ENCODE measurements at places on chromosomes 16 and 17.

DNA sequence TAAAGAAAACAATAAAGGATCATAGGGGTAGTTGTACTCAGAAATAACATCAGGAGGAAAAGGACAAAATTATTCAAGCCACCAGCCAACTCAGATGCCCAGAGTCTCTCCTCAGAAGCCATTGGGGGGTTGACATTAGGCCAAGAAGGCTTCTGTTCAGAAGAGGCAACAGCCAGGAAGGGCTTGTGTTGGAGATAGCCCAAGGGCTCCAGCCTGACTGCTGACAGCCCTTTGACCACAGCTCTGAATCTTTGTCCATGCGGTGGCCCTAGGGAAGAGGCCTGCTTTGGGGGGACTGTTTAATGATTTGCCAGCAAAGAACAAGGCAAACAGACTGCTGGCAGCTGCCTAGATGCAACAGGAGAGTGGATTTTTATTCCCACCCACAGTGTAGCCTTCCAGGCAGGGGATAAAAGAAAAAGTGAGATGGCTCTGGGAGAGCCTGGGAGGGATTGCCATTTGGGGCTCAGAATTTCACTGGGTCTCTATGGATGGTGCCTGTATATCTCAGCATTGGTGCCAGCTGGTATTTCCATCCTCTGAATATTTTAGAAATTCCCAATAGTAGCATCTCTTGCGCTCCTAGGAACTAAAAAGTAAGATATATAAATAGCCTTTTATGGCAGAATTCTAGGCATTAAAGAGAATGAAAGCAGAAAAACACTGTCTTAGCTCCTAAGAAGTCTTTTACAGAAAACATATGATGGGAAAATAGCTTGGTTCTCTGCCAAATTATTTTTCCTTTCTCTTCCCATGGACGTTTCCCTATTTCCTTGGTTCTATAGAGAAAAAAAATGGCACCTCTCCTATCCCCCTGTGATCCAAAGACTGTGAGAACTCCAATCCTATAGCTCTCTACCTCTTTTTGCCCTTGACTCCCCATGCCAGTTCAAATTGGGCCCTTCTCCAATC, 29.4 kb upstream of the SUPT4H1 start:
- no peak for DNase-seq

GRCh38 chr16:15643946-15644250, 944 bp upstream of the MARF1 start:
- no peak for DNase-seq

- peak; percentile 35 for DNase-seq
These were observed 4.5 kb downstream of the TMEM100 start for GRCh38 chr17:55717898-55718735.

DNA sequence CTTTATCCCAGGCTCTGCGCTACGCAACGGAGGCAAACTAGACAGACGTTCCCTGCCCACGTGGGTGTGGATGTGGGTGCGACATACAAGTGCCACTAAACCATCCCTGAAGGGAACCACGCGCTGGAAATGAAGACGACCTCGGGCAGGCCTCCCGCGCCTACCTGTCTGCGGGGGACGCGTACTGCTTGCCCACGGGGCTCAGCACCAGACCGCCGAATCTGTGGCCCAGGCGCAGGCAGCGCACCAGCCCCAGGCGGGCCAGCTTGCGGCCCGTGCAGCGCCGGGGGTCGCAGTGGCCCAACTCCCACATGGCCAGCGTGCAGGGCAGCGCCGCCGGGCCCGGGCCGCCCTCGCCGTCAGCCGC, 480 bp downstream of the TSR3 start:
- DNase-seq = no peak

- DNase-seq = no peak
These were observed 20.9 kb downstream of the HSD17B2 start for GRCh38 chr16:82055728-82056549.

- peak; percentile 30 for DNase-seq
These were observed 13.5 kb upstream of the DHRS13 start for GRCh38 chr17:28916302-28916934.

- no peak for DNase-seq
These were observed 18.4 kb upstream of the TBKBP1 start for GRCh38 chr17:47675380-47676198.

DNA sequence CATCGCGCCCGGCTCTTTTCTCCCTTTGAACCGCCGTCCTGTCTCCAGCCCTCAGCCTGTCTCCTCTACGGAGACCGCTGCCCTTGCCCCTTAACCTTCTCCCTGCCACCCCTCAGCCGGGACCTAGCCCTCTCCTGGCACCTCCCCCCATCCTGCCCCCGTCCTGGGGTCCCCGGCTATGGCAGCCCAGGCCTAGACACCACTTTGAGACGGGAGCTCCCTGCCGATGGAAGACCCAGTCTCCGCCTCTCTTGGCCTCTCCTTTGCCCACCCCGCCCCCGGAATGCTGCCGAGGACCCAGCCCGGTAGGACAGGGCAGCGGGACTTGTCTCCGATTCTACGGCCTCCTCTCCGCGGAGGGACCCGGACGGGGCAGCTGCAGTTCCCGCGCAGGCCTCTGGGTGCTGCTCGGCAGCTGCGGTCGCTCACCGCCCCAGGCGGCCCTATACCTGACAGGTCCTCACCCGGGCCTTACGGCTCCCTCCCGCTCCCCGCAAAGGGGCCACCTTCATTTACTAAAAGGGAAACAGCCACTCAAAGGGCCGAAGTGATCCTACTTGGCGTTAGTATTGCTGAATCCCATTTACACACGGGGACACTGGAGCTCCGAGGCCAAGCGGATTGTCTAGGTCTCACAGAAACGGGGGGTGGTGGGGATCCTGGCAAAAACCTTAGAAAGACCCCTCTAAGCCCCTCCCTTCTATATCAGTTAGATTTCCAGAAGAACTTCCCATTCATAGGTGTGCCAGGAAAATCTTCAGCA, 32.6 kb upstream of the TAC4 start:
- DNase-seq = peak; percentile 58

DNA sequence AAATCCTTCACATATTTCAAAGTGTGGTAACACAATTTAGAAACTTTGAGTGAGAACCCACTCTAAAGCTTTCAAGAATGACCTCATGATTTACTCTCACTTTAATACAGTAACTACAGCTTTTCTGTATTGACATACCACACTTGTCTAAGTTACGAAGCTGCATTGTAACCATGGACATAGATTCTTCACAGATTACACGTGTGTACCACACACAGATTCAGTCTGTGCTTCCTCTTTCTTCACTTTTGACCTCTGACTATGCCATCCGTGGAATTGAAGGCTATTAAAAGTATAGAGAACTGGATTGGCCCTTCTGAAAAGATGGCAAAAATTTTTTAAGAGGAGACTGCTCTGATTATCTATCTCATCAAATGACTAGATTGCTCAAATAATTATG, 172.7 kb downstream of the TANC2 start:
- DNase-seq = no peak

- no peak for DNase-seq
These were observed 109.4 kb downstream of the BANP start for GRCh38 chr16:88060524-88061219.

GRCh38 chr17:58210922-58211321, 8.1 kb downstream of the MKS1 start:
- DNase-seq = no peak

GRCh38 chr16:26700250-26700649, 366.5 kb upstream of the C16orf82 start:
- DNase-seq = no peak

- DNase-seq = no peak
These were observed 37.0 kb downstream of the CUEDC1 start for GRCh38 chr17:57918017-57918895.

GRCh38 chr17:11302401-11303186, 61.6 kb downstream of the SHISA6 start:
- no peak for DNase-seq

DNA sequence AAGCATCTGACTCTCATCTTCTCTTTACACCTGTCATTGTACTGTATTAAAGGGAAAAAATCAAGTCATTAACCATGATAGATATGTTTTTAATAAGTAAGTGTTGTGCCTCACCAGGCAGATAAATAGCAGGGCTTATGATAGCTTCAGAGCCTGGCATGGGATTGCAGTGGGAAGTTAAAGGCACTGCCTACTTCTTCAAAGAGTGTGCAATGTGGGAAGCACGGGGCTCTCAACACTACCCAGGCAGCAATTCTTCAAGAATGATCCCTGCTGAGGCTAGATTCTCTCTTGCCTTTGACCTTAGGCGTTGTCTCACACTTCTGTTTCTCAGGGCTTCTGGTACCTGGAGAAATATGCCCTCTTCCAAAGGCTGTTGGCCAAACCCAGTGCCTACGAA, 297.3 kb downstream of the MAF start:
- DNase-seq = no peak

- DNase-seq = no peak
These were observed 5.0 kb downstream of the DPH1 start for GRCh38 chr17:2034806-2035540.

DNA sequence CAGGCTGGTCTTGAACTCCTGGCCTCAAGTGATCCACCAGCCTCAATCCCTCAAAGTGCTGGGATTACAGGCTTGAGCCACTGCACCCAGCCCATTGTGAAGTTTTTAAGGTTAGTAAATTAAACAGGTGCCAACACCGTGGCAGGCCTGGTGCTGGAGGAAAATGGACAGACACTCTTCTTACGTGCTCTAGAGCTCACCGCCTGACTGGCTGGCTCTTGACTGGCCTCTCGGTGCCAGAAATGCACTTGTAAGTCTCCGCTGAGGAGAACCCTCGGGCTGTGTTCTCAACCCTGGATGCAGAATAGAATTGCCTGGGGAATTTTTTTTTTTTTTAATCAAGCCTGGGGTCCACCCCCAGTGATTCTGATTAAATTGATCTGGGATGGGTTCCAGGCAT, 10.3 kb upstream of the HAS3 start:
- no peak for DNase-seq

DNA sequence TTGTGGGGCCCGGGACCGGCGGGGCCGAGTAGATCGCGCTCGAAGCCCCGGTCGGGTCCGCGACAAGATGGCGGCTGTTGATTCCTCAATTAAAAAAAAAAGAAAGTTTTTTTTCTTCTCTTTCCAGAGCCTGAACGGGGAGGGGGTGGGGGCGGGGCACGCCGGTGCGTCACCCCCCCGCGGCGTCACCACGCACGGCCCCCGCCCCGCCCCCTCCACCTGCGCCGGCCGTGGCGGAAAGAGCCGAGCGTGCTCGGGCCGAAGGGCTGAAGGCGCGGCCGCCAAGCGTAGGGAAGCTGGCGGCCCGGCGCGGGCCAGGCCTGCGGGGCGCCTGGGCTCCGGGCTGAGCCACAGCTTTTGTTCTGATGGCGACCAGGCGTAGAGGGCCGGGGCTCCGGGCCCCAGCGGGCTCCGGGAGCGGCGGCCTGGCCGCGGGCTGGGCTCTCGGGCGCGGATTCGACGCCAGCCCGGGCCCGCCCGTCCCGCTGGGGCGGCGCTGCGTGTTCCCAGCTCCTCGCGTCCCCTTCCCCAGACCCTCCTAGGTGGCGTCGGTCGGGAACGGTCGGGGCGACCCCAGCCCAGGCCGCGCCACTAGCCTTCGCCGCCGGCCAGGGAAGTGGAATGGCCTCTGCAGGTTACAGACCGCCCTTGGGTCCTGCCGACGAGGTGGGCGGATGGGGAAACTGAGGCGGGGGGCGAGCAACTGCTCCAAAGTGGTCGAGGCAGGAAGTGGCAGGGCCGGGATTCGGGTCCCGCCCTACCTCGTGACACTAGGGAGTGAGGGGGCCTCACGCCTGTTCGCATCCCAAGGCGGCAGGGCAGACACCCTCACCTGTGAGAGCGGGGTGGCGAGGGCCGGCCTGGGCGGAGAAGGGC, at the start of gene CREBBP:
Gene CREBBP (minus strand): TSS at position 91 of the 876 bp plus-strand sequence. CDS start 797 bp downstream, outside the sequence.
- DNase-seq = peak; percentile 80

- DNase-seq = no peak
These were observed 163.1 kb upstream of the NOL11 start for GRCh38 chr17:67554634-67555033.

GRCh38 chr17:76404976-76405563, 20.7 kb downstream of the SPHK1 start:
- DNase-seq = no peak

DNA sequence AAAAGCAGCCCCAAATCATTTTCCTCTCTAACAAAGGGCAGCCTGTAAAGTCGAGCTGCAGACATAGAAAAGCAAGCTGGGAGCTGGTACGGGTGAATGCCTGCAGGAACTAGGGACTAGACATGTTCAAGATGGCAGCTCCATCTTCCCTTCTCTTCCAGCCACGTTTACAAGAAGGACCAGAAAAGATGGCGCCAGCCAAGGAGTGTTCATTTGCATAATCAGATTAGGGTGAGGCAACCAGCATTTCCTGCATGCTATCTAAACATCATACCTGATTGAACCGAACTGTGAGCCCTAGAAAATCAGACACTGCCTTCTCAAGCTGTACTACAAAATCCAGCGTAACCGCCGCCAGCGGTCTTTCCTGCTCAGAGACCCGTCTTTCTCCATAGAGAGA, 896.8 kb downstream of the CDH11 start:
- no peak for DNase-seq
